GM10248 (cell line): ENCODE measurements at places on chromosomes 6 and 20.
A peak's percentile ranks its signal among the peaks of the same experiment; 100 is the strongest.

DNA sequence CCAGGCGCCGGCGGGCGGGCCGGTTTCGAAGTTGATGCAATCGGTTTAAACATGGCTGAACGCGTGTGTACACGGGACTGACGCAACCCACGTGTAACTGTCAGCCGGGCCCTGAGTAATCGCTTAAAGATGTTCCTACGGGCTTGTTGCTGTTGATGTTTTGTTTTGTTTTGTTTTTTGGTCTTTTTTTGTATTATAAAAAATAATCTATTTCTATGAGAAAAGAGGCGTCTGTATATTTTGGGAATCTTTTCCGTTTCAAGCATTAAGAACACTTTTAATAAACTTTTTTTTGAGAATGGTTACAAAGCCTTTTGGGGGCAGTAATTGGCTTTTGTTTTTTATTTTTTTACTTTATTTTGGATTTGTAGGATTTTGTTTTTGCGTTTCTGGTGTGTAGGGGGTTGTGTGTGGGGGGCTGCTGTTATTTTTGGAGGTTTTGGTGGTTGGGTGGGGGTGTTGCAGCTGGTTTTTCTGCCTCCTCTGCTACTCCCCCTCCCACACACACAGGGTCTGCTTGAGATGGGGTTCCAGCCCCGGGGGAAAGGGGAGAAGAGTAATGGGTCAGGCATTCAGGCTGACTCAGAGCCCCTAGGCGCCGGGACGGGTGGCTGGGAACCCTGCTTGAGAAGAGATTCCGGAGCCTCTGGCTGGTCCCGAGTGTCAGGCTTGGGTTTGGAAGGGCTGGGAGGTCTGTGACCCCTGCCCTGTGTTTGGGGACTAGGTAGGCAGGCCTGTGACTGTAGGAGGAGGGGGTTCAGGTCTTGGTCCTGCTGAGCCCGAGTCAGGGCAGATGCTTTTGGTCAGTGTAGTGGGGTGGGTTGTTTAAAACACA, 2.0 kb downstream of the CEBPB start:
- peak; percentile 83 for DNase-seq

DNA sequence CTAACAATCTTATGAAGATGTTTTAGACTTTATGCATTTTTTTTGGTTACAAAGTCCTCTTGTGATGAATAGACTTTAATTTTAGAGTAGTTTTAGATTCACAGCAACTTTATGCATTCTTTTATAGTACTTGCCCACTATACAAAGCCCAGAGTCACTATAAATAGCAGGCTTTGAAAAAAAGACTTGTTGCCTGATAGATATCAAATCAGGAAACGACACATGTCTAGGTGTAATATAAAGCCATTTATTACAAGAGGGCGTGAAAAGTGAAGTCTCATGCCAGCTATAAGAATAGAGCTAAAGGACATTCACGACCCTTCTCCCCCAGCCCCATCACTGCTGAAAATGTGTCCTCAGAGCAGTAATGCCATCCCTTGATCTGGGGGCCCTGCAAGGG, 78.0 kb upstream of the MRPS10 start:
- DNase-seq, result no peak

DNA sequence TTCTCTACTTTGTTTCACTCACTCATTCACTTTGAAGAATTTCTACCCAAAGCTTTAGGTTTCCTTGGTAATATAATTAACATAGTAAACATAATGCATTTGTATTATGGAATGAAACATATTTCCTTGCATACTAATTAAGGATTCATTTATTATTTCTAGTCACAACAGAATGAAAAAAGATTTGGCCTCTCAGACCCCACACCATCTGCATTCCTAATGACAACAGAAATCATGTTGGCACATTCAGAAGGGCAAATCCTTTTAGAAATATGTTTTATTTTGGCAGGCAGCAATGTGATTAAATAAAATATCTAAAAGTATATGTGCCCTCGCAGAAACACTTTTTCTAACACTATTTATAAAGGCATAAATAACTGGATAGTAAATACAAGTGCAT, 163.4 kb downstream of the HTR1B start:
- no peak for DNase-seq

DNA sequence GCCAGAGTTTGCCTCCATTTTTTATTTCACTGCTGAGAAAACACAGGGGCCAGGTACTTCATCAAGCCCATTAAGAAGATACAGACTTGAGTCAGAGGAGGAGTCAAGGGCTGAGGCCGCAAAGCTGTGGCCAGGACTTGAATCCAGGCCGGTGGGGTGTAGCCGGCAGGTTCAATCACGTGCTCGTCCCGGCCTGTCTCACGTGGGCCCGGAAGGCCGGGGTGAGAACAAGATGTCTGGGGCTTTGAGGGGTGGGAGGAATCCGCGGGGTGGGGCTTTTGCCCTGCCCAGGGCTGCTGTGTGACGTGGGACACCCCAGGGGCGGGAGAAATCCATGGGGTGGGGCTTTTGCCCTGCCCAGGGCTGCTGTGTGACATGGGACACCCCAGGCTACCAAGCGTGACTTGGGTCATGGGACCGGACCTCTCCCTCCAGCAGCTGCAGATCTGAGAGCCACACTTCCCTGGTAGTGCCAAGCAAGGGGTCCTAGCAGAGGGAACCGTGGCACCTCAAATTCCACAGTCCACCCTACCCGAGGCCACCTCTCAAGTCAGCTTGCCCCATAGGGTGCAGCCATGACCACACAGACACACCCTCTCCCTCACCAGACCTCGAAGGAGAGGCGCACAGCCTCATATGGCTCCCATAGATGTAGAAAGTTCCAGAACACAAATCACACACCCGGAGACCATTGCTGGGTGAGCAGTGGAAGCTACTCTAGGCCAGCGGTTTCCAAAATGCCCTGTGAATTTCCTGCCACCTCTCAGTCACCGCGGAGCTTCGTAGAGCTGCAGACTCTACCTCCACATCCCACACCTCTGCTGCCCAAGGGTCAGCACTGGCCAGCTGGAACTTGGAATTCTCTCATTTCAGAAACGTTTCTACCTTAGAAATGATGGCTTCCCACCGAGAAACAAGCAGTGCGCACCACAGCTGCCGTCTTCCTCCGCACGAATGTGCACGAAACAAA, 156.1 kb downstream of the DLL1 start:
- DNase-seq, result no peak

- DNase-seq, result no peak
These were observed 146.6 kb downstream of the ZFAND3 start for GRCh38 chr6:37965964-37966676.

DNA sequence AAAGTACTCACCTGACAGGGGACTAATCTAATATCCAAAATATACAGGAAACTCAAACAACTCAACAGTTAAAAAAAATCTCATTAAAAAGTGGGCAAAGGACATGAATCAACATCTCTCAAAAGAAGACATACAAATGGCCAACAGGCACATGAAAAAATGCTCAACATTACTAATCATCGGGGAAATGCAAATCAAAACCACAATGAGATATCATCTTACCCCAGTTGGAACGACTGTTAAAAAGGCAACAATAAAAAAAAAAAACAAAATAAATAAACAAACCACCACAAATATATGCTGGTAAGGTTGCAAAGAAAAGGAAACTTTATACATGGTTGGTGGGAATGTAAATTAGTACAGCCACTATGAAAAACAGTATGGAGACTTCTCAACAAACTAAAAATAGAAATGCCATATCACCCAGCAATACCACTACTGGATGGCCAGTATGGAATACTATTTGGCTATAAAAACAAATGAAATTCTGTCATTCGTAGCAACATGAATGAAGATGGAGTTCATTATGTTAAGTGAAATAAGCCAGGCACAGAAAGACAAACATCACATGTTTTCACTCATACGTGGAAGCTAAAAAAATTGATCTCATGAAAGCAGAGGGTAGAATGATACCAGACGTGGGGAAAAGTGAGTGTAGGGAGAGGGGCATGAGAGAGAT, 6.6 kb downstream of the SIRPB2 start:
- no peak for DNase-seq
